ENCODE measurements at places on chromosomes 12 and 14.

DNA sequence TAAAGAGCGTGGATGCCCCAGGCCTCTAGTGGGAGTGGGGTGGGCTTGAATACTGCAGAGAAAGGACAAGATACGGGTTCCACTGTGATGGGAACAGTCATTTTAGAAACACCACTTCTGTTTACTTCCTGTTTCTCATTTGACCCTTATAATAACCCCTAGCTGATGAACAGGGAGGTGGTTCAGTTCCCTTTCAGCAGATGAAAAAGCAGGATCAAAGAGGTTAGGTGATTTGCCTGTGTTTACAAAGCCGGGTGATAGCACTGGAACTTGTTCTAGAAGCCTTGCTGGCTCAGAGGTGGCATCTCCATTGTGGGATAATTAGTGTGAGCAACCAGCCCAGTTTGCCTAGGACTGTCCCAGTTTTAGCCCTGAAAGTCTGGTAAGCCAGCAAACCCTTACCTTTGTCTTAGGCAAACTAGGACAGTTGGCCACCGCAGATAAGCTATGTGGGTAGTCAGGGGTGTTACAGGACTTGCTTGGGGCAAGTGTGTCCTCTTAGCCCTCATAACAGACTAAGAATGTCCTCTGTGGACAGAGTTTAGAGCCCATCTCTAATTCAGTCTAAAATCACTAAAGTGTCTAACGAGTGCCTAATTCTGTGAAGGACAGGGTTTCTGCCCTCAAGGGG, 7.5 kb upstream of the LRP1-AS start:
- DNase-seq = no peak

DNA sequence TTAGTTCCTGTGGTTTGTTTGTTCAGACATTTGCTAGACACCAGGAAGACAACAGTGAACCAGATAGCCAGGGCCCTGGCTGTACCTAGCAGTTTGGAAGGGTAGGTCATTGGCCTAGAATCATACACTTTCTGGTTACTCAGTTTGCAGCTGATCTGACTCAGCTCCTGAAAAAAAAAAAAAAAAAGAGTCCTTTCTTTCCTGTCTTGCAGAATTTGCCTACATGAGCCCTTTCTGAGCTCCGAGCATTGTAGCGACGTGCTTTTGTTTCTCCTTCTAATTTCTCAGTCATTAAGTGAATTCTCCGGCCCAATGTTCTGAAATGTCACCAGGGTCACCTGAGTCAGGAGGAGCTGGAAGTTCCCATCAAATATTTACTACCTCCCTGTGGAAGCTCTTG, 2.4 kb downstream of the CABP1 start:
- DNase-seq = no peak

GRCh38 chr14:103316721-103317121, 17.3 kb upstream of the EIF5 start:
- DNase-seq = no peak

- no peak for DNase-seq
These were observed 68.4 kb downstream of the SYT1 start for GRCh38 chr12:78933014-78933413.
